ENCODE measurements at places on chromosomes 2 and 18.

GRCh38 chr2:66469214-66469902 is 34.4 kb downstream of the MEIS1 start:
- DNase-seq: no peak

DNA sequence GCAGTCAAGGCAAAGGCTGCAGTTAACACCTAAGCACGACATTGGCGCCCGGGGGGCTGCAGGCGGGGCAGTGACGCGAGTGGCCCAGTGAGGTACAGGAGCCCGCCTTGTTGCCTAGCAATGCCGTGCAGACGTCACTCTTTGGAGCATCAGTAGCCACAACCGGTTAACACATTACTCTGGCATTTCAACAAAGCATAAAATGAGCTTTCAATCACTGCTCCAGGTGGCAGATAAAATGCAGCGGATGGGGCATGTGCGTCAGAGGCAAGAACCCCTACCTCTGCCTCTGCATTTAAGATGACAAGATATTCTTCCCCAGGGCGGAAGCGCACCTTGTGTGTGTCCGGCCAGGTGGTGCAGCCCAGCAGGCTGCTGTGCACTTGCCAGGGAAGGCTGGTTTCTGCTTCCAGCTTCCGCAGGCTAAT is 139.4 kb downstream of the MTCL1 start:
- no peak for DNase-seq

DNA sequence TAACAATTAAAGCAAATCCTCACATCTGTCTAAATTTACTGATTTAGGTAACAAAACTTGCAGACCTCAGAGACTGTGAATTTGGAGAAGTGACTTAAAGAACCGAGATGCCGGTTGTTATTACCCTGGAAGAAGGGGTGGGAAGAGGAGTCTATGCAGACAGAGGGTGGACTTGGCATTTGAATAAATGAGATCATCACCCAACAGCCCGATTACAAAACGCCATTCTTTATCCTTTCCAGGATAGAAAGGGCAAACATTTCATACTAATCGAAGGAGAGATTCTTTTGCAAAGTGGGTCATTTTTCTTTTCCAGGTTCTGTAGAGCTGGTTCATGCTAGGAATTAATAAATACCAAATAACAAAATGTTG is 73.1 kb upstream of the TPO start:
- DNase-seq: no peak

DNA sequence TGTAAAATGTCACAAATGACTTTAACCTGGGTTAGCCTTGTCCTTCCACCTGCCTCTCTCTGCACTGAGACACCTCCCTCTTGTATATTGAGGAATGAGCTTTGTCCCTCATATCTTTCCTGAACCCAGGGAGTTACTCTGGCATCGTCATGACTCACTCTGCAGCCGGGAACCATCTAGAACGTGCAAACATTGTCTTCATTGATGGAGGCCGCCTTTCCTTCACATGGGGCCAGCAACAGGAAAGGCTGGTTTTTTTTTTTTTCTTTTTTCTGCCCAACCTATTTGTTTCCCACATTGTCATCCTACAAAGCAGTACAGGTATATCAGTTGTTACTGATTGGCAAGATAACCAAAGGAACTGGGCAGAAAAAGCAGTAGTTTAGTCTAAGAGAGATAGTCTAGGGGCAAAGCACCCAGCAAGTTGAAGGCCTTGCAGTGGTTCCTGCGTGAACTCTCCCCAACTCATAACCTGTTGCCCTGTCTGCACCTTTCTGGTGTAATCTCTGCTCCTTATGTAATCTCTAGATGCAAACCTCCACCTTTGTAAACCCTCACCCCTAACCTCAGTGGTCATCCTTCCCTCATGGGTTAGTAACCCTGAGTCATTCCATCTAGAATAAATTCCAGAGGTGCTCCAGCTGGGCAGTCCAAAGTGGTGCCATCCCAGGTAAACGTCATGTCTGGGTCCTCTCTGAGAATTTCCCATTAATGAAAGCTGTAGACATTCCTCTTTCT is 38.3 kb downstream of the SLC40A1 start:
- DNase-seq: no peak

DNA sequence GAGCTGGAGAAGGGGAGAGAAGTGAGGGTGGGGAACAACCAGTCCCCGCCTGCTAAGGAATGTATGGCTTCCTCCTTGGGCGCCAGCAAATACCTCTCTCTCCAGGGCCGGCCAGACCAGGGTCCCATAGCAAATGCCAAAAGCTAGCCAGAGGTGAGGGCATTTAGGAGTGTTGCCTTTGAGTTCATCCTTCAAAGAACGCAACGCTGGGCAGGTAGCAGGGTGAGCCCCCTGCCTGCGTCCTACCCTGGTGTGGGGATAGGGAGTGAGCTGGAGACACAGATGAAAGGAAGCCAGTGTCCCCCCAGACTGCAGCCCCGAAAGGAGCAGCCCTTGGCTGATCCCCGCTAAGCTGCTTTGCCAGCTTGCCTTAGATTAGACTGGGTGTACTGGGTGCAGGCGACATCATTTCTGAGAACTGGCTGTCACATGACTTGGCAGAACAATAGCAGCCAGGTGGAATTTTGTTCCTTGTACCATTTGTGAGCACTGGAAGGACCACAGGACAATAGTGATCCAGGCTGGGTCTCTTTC is 40.4 kb downstream of the KLHL29 start:
- no peak for DNase-seq

- no peak for DNase-seq
These were observed 165.0 kb downstream of the ASB1 start for GRCh38 chr2:238591732-238592131.

GRCh38 chr18:35193316-35193715 is 47.5 kb upstream of the ZNF397 start:
- no peak for DNase-seq

DNA sequence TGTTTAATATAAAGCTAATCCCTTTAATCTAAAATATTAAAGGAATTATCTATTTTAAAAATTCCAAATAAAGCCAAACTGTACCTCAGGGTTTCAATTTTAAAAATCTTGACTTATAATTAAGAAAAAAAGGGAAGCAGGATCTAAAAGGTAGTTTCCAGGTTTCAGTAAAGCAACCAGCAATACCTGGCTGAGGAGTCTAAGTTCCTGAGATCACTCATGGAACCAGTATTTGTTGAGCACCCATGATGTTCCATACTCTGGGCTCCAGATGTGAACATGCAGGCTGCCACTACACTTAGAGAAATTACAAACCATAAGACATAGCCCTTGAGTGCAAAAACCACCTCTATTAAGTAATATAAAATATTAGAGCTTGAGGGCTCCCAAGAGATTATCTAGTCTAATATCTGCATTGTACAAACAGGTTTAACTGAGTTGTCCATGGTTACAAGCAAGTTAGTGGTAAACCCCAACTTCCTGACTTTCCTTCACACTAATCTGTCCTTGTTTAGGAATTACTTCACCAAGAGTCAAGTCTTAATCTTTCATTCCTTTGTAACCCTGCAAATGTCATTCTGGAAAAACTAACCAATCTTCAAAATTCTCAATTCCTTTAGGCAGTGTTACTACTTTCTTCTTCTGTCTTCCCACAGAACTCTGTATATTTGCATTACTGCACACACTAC is 49.2 kb downstream of the CLASP1 start:
- DNase-seq: no peak

- peak; percentile 91 for DNase-seq
These were observed 83.9 kb downstream of the AAK1 start for GRCh38 chr2:69559442-69560146.

GRCh38 chr18:74945774-74946545 is 263.0 kb downstream of the PTGR3 start:
- DNase-seq: no peak

DNA sequence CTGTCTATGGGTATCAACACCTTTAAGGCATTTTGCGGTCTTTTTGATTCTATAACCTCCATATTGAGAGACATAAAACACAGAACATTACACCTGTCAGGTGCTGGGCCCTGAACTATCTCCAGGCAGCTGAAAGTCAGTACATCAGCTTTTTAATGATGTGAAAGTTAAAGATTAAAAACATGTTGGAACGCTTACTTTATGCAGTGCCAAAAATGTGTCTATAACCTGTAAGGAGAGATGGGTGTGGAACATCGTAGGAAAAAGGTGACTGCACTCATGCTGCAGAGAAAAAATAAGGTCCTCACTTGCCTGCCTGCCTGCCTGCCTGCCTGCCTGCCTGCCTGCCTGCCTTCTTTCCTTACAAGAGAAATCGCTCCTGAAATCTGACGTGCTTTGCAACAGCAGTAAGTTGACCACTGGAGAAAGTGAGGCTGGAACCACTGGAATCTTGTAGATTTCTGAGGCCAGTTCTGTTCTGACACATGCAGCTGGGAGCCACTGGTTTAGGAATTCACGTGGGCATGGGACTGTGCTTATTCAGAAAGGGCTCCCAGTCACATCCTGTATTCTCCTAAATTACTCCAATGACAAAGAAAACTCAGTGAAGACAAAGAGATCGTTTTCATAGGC is 34.1 kb downstream of the BCL11A start:
- DNase-seq: no peak

- peak; percentile 30 for DNase-seq
These were observed 43.7 kb downstream of the SH3BP4 start for GRCh38 chr2:234995332-234996068.

- DNase-seq: no peak
These were observed 7.6 kb downstream of the CYP26B1 start for GRCh38 chr2:72139874-72140620.

GRCh38 chr18:32469190-32469651 is 1.5 kb downstream of the GAREM1 start:
- peak; percentile 20 for DNase-seq

- DNase-seq: peak; percentile 60
These were observed 1.0 kb upstream of the ZEB2 start for GRCh38 chr2:144520756-144521487.

DNA sequence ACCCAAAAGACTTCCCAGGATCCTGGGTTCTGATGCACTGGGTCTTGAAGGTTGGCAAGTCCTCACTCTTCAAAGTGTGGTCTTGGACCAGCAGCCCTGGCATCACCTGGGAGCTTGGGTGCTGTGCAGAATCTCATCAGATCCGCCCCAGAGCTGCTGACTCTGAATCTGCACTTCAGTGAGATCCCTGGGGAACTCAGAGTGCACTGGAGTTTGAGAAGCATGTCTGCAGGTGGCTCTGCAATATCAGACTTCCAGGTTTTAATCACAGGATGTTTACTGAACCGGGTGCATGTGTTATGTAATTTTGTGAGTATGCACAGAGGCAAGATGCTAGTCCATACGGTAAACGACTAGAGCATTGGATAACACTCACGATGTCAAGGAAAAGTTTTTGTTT is 58.0 kb upstream of the BOD1L2 start:
- no peak for DNase-seq

GRCh38 chr2:216849987-216850386 is 9.9 kb downstream of the TNP1 start:
- peak; percentile 92 for DNase-seq

- no peak for DNase-seq
These were observed 173.9 kb downstream of the ANAPC1 start for GRCh38 chr2:111710085-111710484.

DNA sequence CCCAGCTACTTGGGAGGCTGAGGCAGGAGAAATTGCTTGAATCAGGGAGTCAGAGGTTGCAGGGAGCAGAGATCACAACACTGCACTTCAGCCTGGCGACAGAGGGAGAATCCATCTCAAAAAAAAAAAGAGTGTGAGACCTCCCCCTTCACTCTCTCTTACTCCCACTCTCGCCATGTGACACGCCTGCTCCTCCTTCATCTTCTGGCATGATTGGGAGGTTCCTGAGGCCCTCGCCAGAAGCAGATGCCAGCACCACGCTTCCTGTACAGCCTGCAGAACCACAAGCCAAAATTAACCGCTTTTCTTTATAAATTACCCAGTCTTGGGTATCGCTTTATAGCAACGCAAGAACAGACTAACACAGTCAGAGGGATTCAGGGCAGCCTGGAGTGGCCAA is 66.3 kb upstream of the CREB1 start:
- no peak for DNase-seq

GRCh38 chr2:9594366-9595054 is 36.3 kb downstream of the YWHAQ start:
- DNase-seq: peak; percentile 72

GRCh38 chr2:17388798-17389197 is 129.4 kb downstream of the RAD51AP2 start:
- no peak for DNase-seq
